ENCODE measurements at places on chromosomes 13 and 19.

GRCh38 chr13:65028101-65028500 lies 2202.0 kb downstream of the PCDH9 start:
- DNase-seq = no peak

DNA sequence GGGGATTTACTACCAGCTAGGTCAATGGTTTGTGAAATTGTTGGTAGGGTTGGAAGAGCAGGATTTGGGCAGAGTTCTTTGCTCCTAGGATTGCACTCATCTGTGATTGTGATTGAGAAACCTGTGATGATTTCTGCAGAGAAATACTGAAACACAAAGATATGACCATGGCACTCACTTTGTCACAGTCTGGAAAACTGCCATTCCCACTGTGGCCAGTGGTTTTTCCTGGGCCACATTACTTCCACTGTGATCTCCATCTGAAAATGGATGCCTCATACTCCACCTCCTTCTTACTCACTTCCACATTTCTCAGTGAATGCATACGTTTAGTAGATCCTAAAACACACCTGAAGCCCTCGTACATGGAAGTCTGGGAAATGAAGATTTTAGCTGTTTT lies 593.2 kb downstream of the LMO7 start:
- DNase-seq = no peak

- no peak for DNase-seq
Measured at GRCh38 chr13:113813749-113814434, 50.0 kb downstream of the GAS6 start.

- DNase-seq = no peak
Measured at GRCh38 chr13:90912247-90912646, 435.2 kb upstream of the MIR17HG start.

DNA sequence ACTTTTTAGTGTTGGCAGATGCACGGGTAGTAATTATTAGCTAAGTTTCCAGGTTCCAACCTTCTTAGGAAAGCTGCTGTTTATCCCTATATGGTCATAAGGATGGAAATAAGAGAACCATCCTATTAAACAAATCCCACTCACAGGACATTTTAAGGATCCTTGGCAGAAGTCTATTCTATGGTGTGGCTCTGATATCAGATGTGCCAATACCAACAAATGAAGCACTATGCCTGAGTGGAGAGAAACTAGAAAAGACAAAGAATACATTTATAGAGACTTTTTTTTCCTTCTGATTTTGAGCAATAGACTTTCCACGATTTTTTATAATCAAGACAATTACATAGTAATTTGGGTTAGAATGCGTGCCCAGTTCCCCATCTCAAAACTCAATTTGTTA lies 12.6 kb downstream of the PCDH17 start:
- DNase-seq = no peak

DNA sequence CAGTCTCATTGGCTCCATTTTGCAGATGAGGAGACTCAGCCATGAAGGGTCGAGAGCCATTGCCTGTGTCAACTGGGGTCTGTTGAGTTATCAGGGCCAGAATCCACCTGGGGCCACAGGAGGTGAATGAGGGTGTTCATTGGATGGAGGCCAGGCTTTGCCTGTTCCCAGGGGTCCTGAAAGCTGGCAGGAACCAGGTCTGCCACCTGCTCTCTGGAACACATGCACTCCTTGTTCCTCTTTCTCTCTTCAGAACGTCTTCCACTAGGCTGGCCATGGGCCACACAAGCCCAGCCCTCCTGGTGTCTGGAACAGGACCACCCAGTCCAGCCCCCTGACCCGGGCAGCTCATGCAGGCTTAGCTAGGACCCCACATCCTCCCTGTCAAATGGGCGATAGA lies 21.1 kb downstream of the PPP1R37 start:
- no peak for DNase-seq

DNA sequence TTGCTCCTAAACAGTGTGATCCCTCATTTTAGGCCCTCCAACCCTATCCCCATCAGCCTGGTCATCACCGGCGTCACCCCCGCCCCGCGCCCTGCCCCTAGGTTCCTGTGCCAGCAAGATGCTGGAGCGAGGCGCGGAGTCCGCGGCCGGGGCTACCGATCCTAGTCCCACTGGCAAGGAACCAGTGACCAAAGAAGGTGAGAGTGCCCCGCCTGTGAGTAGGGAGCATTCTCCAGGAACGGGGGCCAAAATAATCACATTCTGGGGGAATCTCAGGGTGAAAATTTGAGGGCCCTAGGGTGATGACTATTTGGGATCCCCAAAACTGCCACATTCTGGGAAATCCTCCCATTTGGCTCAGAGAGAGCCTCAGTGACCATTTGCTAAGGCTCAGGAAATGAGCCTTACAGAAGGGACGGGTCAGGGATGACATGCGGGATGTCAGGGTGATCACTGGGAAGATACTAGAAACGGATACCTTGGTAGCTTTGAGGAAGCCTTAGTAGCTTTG lies 1.4 kb downstream of the ZNF575 start:
- no peak for DNase-seq

GRCh38 chr19:6058518-6059201 lies 51.6 kb downstream of the RFX2 start:
- no peak for DNase-seq

DNA sequence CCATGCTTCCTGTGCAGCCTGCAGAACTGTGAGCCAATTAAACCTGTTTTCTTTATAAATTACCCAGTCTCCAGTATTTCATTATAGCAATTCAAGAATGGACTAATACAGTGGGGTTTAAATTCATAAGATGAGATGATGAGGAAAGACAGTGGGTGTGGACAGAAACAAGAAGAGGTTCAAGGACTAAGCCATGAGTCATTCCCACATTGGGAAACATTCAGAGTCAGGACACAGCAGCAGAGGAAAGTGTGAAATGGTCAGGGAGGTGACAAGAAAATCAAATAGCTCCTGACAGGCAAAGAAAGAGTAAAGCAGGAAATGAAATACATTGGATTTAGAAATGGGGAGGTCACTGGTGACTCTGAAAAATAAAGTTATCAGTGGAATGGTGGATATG lies 9.1 kb downstream of the ZNF841 start:
- DNase-seq = no peak

DNA sequence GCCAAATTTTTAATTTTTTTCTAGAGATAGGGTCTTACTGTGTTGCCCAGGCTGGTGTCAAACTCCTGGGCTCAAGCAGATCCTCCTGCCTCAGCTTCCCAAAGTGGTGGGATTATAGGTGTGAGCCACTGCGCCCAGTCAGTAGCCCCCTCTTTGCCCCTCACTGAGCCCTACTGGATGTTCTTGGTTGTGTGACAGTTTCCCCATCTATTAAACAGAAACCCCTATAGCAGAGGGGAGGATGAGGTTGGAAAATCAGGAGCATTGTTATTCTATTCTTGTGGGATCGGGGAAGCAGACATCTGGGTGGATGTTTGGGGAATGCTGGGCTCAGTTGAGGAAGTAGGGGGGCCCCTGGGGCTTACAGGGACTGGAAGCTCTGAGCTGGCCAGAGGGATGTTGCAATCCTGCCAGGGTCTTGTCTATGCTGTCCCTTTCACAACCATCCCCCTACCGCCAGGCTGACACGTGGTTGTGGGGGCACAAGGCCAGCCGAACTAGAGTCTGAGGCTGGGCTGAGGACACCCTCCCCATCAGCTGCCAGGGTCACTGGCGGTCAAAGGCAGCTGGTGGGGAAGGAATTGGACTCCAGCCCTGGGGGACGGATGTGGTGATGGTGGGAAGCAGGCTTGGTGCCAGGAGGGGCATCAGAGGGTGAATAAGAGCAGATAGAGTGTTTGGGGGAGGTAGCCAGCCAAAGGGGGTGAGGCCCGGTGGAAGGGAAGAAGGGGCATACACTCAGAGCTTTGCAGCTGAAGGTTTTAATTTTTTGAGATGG lies 10.9 kb downstream of the APOC1 start:
- no peak for DNase-seq

DNA sequence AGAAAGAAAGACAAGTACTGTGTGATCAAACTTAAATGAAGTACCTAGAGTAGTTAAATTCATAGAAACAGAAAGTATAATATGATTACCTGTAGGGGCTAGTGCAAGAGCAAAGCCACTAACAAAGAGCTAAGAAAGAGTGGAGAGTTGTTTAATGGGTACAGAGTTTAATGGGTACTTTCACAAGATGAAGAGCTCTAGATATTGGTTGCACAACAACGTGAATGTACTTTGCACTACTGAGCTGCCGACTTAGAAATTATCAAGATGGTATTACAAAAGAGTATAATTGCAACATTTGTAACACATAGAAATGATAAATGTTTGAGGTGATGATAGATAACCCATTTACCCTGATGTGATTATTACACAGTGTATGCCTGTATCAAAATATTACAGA lies 140.3 kb upstream of the GPC6 start:
- DNase-seq = no peak

DNA sequence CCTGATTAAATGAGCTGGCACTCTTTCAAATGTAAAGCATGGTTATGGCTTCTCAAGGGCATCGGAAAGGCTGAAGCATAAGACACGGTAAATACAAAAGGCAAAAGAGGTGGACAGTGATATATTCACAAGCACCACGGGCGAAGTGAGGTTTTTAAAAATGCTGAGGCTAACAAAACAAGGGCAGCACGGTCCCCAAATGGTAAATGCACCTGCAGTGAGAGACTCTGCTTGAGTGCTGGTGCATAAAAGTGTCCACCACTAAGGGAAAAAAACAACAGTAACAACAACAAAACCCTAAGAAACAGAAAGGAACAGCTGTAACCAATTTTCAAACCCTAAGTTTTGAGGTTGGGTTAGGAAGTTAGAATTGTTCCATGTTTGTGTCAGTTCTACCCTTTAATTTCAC lies 234.9 kb downstream of the PCDH9 start:
- DNase-seq = no peak

DNA sequence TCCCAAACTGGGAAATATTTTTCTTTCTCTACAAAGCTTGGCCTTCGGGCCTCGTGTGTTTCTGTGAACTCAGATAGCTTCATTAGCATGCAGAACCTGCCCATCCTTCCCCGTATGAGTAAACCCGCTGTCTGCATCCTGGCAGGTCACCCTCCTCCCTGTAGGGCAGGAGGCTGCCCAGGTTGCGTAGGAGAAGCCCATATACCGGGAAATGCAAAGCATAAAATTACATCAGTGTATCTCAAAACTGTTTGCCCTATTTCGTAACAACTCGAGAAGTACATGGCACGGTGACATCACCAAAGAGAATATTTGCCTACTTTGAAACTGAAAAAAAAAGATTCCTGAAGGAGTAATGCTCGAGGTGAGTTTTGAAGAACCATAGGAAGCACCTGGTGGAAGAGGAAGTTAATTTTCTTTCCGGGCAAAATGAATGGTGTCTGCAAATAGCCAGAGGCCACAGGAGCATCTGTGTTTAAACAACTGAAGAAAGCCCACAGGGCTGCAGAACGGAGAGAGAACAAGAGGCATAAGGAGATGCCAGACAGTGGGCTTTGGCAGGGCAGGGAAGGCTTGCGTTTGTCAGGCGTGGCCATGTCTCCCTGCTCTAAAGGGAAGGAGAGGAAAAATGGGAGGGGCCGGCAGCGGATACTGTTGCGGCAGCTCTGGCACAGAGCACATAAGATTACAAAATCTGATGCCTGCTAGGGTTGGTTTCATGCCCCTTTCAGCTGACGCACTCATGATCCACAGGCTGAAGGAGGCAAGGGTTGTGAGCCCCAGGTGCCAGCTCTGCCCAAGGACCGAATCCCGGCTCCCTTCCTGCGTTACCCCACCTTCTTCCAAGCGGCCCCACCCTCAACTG lies 81.4 kb downstream of the IRS2 start:
- no peak for DNase-seq

DNA sequence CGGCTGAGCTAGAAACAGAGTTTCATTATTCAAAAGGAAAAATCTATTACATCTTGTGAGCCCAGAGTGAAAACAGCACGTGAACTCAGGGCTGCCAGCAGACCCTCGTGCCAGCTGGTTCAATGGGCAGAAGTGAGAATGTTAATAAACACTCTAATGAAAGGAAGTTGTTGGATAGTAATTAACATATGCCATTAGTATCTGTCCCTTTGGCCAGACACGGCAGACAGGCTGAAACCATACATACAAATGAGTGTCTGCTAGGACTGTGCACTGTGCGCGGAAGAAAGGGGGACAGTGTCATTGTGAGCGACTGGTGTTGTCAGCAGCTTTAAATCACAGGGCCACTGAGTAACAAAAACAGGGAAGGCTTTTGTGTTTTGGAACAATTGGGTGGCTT lies 121.9 kb upstream of the TSC22D1 start:
- no peak for DNase-seq

GRCh38 chr13:21395953-21396352 lies 63.1 kb downstream of the ZDHHC20 start:
- DNase-seq = no peak

- DNase-seq = no peak
Measured at GRCh38 chr13:103852036-103852435, 785.8 kb upstream of the SLC10A2 start.

DNA sequence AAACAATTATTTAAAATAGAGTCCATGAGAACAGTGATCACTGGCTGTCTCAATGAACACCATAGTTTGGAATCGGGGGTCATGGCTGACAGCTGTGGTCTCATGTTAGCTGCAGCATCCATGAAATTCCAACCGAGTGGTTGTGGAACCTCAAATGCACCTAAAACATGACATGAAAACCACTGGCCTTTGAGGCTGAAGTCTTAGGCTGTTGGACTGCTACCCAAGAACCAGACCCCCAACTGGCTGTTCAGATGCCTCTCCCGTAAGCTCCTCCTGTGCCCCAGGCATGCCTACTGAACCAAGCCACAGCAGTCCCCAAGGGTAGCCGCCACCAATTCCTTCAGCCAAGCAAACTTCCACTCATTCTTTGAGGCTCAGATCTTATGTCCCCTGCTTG lies 50.5 kb downstream of the ATP7B start:
- DNase-seq = no peak

DNA sequence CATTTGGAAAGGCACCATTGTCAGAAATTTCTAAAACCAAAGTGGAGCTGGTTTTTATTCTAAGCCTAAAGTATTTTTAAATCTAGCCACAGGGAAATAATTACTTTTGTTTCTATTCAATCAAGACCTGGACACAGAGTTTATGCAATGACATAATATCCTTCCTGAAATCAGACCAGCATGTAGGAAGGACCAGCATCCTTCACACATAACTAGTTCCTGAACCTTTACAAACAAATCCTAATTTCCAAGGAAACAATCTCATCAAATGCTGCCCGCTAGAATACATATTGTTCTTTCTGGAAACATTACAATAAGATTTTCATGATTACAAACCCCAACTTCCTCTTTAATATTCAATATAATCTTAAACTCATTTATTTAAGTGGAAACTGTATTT lies 1.5 kb downstream of the STARD13 start:
- no peak for DNase-seq

DNA sequence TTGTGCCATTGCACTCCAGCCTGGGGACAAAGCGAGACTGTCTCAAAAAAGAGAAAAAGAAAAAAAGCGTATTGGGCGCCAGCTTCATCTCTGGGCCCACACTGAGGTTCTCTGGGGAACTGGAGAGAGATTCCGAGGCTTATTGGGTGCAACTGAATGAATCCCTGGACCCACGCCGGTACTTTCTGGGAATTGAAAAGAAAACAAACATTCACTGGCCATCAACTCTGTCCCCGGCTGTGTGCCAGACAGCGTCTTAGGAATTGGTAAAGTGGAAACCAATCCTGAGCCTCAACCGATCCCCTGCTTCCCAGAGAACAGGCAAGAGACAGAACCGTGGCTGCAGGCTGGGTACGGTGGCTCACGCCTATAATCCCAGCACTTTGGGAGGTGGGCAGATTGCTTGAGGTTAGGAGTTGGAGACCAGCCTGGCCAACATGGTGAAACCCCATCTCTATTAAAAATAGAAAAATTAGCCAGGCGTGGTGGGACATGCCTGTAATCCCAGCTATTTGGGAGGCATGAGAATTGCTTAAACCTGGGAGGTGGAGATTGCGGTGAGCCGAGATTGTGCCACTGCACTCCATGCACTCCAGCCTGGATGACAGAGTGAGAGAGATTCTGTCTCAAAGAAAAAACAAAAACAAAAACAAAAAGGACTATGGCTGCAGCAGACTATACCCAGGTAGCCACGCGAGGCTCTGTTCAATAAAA lies 8.6 kb downstream of the ANO8 start:
- DNase-seq = no peak
